AG10803 (cell line): ENCODE measurements at places on chromosomes 1 and 21.

GRCh38 chr1:95625224-95625623 is 391.2 kb downstream of the RWDD3 start:
- DNase-seq = no peak

GRCh38 chr1:7224081-7224534 is 438.9 kb downstream of the CAMTA1 start:
- DNase-seq = no peak

DNA sequence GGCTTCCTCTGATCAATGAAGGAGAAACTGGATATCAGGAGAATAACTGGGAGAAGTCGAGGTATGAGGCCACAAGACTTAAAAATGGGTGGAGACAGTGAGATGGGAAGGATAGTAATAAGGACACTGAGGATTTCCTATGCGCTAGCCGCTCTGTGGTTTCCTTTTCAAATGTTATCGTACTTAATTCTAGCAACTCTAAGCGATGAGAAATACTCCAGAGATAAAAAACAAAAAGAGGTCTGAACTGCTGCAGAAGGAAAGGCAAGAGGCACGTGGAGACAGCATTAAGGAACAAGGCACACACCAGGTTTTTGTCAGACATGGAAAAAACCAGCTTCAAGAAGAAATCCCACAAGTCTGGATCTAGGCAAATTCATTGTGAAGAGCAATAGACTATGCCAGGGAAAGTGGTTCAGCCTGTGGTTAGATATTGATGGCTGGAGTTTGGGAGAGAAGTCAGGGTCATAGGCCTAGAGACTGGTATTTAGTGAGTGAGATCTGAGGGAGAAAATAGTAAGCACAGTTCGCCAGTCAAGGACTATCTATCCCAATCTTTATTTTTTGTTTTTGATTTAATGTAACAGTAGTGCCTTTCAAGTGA is 5.3 kb downstream of the CLCA2 start:
- DNase-seq = peak; percentile 42

GRCh38 chr1:160576390-160576789 is 2.9 kb downstream of the CD84 start:
- DNase-seq = no peak

- peak; percentile 90 for DNase-seq
These were observed 6.5 kb downstream of the CD55 start for GRCh38 chr1:207328004-207328403.

DNA sequence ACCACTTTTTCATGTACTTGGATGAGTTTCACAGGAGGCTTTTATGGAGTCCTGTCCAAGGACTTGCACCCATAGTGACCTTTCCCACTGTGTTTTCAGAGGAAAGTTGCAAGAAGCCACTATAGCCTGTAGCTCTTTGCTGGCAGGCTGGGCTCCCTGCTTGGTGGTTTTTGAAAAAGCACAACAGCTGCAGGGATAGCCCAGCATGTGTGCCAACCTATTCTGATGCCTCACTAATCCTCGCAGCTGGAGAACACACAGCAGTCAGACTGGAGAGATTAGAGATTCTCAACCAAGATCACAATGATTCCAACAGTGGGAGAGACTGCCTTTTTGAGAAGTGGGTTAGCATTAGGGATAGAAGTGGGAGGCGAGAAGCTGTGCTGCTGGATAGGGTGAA is 24.1 kb upstream of the ARHGEF11 start:
- DNase-seq = no peak

- DNase-seq = no peak
These were observed 29.6 kb upstream of the RGS1 start for GRCh38 chr1:192545896-192546521.
